Activated CD4-positive, alpha-beta T cell treated with anti-CD3 and anti-CD28 coated beads, Interleukin-2, amount 50 U/mL, for 1 hour (primary cell): ENCODE measurements at places on chromosomes 3 and 15.

GRCh38 chr3:52140769-52141168 is 13.5 kb downstream of the POC1A start:
- DNase-seq: no peak

DNA sequence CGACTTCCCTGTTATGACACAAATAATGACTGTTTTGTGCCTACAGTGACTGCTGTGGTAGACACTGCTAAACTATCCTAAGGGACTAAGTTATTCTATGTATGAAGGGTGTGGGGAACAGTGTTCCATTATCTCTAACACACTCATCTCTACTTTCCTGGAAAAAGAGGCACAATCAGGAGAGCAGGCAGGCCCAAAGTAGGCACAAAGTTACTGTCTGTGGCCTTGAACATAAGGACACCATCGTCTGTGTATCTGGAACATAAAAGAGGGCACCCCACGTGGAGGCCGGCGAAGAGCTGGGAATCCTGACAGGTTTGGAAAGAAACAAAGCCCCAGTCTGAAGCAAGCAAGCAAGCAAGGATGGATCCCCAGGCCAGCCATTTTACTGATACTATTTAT is 1.5 kb downstream of the ABCC5 start:
- no peak for DNase-seq

GRCh38 chr3:15477951-15478639 is 43.4 kb downstream of the COLQ start:
- DNase-seq: no peak

GRCh38 chr3:108030960-108031359 is 59.9 kb downstream of the CD47 start:
- no peak for DNase-seq

- no peak for DNase-seq
These were observed 12.8 kb downstream of the RBP2 start for GRCh38 chr3:139463466-139463865.

- DNase-seq: no peak
These were observed 621 bp downstream of the SOX14 start for GRCh38 chr3:137764563-137765309.

- no peak for DNase-seq
These were observed 29.1 kb upstream of the ST6GAL1 start for GRCh38 chr3:186901135-186901734.

DNA sequence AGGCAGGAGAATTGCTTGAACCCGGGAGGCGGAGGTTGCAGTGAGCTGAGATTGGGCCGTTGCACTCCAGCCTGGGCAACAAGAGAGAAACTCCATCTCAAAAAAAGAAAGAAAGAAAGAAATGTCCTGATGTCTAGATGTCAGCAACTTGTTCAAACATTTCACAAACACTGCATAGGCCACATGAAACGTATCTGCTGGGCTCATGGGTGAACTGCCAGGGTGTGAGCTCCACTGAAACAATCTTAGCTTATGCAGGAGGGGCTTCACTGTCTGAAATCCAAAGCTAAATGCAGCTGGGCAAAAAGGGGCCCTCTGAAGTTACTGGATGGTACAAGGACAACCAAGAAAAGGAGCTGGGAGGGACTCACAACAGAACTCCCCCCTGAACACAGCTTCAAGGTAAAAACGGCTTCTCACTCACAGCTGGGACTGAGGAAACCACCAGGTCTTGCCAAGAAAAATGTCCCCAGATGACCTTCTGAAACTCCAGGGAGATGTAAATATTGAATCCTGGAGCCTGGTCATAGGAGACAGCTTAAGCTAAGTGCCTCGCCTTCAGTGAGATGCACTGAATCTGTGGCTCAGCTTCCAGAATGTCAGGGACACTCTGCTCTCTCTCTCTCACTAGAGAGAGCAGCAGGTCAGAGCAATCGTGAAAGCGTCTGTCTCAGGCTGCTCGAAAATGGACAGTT is 31.9 kb downstream of the SEC61A1 start:
- DNase-seq: no peak

DNA sequence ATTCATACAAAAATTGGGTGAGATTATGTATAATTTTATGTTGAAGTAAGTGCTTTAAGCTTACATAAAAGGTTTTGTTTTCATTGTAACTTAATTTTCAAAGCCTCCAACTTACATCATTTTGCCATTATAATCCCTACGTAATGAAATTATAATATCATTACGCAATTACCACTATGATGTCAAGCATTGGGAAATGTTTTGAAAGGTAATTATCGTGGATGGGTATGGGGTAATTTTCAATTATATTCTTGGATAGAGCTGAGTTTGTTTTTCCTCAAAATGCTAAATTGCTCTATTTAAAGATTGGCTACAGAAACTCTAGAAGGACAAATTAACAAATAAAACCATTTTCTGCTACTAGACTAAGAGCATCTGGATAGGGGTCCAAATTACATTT is 80.2 kb upstream of the FAM3D start:
- DNase-seq: no peak

- DNase-seq: no peak
These were observed 2.9 kb downstream of the CASR start for GRCh38 chr3:122186372-122186771.

- DNase-seq: no peak
These were observed 37.4 kb downstream of the MYO1E start for GRCh38 chr15:59335207-59335786.

- no peak for DNase-seq
These were observed 54.0 kb upstream of the CHMP2B start for GRCh38 chr3:87173071-87173470.

- no peak for DNase-seq
These were observed 10.6 kb downstream of the SMC4 start for GRCh38 chr3:160409812-160410610.

DNA sequence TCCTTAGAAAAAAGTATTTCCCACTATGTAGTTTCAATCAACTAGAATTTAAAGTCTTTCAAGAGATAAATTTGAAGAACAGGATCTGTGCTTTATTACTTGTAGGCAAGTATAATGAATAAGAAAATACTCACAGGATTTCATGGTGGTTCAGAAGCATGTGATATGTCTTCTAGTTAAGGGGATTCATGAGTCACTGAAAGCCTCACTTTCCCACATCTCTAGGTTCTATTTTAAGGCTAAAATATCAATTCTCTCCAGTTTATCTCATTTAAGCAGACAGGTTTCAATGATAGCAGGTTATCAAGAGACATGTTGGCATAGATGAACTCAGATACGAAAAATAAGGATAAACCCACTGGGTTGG is 437.8 kb upstream of the BCHE start:
- DNase-seq: no peak

DNA sequence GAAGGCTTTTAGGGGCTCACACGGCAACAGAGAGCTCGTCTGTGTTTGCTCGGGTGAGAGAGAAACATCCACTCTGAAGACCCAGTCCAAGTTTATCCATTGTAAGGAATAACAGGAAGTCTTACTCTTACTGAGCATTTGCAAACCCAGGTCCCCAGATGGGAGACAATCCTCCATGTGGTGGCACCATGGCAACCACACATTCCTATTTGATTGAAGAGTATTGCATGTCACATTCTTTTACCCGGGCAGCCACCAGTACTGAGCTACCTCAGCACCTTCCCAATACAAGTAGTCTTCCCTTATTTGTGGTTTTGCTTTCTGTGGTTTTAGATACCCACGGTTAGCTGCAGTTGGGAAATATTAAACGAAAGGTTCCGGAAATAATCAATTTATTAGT is 302.9 kb upstream of the RASGRP1 start:
- no peak for DNase-seq

GRCh38 chr3:128489927-128490649 is 2.9 kb downstream of the GATA2 start:
- no peak for DNase-seq

DNA sequence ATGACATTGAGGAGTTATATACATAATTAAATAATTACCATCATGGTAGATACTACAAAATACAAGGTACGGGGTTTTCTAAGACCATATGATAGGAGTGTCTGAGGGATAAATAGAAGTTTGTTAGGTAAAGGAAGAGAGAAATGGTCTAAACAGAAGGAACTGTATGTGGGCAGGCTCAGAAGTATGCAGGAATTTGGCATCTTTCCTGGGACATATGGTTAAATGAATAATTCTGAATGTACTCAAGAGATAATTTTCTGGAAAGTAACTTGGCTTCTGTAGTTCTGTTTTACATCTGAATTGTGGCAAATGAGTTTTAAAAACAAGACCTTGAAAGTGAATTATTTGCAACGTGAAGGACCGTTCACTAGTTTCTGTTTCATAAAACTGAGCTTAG is 17.5 kb downstream of the LMCD1 start:
- no peak for DNase-seq

DNA sequence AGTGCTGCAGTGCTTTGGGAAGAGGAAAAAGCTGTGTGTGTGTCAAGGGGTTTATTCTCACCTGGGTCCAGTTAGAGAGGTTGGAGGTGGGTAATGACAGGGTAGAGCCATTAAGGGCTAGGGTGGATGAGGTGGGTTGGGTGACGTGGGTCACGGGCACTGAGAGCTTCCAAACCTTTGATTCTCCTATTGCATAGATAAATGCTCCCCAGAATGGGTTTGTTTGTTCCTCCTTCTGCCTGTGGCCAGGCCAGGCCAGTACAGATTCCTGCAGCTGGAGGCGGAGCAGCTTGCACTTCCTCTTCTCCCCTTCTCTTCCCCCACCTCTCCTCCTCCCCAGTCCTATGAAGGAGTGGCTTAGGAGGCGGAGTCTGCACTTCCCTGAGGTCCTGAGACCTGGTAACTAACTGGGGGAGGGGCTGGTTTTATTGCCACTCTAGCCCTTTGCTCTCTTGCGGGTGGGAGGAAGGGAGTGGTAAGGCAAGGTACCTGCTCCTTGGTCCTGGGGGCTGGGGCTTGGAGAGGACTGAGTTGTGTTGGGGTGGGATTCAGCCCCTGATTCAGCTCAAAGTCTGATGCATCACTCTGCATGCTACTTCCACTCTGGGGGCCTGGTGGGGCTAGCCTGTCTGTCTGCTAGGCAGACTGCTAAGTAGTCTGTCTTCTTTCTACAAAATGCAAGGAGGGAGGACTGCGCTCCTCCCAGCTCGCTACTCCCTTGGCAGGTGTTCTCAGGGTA is 3.5 kb downstream of the SPINT1 start:
- no peak for DNase-seq

DNA sequence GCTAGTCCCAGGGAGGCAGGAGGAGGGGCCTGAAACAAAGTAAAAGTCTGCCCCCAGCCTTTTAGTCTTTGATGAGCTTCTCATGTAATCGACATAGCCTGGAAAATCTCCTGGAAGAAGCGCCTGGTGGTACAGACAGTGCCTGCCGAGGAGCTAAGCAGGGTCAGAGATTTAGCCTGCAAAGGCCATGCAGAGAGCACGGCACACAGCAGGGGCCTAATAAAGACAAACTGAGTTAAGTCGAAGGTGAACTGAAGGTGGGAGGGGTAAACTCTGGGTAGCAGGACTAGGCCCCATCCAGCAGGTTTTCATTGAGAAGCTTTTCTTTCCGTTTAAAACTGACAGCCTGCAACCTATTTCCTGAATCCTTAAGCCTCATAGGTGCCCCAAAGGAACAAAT is 115.5 kb upstream of the ABHD17C start:
- DNase-seq: no peak

DNA sequence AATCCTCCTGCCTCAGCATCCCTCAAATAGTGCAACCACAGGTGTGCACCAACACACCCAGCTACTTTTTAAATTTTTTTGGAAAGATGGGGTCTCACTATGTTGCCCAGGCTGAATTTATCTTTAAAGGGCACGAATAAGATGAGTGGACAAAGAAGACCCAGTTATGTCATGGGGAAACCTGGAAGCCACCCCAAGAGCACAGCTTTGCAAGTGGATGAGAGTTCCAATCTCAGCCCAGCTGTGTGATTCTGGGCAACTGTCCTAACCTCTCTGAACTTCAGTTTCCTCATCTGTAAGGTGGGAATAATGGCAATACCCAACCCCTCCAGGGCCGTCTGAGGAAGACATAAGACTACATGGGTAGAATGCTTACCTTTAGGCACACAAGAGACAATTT is 32.2 kb downstream of the DNAJB8 start:
- no peak for DNase-seq

GRCh38 chr15:97903971-97904572 is 56.4 kb upstream of the ARRDC4 start:
- no peak for DNase-seq

DNA sequence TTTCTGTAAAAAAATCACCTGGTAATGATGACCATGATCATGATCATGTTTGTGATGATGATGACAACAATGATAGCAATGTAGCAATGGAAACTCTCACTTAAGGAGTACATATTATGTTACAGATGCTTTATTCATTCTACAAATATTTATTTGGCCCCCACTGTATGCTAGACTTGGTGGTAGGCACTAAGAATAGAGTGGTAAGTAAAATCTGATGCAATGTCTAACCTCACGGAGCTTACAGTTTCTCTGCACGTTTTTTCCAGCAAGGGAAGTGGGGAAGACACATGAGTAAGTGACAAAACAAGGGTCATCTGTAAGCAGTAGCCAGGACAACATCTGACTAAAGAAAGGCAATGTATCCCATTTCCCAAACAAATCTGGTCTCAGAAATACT is 199.4 kb upstream of the MRPL3 start:
- no peak for DNase-seq

DNA sequence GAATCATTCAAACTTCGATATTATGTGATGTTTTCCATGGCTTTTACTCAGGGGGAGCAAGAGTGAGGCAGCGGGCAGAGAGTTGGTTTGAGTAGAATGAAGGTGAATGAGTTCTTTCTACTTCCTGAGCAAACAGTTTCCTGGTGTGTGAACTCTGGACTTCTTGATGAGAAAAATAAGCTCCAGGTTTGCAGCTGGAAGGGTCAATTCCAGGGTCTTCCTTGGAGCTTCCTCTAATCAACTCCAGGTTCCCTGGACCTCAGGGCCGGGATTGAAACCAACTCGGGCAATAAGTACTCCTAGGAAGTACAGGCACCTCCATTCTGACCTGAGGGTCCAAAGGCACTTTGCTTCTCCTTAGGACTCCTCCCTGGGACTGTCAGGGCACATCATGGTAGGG is 243.6 kb upstream of the ONECUT1 start:
- DNase-seq: no peak

GRCh38 chr15:91874171-91874570 is 20.7 kb downstream of the SLCO3A1 start:
- DNase-seq: no peak

DNA sequence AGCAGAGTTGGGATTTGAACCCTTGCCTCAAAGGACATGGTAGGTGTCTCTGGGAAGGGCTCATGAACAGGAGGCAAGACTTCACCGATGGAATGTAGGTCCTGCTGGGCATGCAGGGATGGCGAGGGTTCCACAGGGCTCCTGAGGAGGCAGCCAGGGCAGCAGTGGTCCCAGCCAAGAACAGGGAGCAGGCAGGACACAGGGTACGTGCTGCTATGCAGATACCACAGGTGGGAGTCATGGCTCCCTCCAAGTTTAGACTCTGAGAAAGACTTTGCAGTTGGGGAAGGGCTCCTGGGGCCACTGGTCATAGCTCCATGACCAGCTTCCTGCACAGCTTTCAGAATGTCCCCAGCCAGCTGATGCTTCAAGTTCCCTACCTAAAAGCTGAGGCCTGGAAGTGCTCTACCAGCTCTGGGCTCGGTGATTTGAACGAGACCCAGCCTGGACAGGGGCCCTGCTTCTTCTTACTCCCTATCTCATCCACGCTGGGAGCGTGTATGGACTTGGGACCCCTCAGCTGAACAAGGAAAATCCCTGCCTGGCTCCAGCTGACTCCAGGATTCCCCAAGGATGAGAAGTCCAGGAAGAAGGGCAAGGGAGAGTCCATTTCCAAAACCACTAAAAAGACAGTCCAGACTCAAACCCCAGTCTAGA is 747 bp downstream of the MYL3 start:
- no peak for DNase-seq
